ENCODE measurements at places on chromosomes 1 and 21.

GRCh38 chr1:159790237-159790917 is 9.6 kb downstream of the DUSP23 start:
- peak; percentile 80 for DNase-seq

GRCh38 chr1:3669971-3670431 is 17.7 kb downstream of the TP73 start:
- DNase-seq = no peak

- DNase-seq = no peak
These were observed 815.5 kb downstream of the BRINP3 start for GRCh38 chr1:189662190-189662589.

GRCh38 chr1:58447886-58448285 is 98.6 kb downstream of the OMA1 start:
- DNase-seq = no peak

- no peak for DNase-seq
These were observed 154.0 kb downstream of the CLEC20A start for GRCh38 chr1:178342745-178343144.

GRCh38 chr1:81730881-81731280 is 69.9 kb upstream of the ADGRL2 start:
- DNase-seq = no peak

GRCh38 chr1:175757381-175758015 is 14.1 kb upstream of the TNR start:
- peak; percentile 85 for DNase-seq

- no peak for DNase-seq
These were observed 14.3 kb downstream of the PROK1 start for GRCh38 chr1:110465038-110465813.

GRCh38 chr1:217134857-217135568 is 411.8 kb upstream of the ESRRG start:
- DNase-seq = peak; percentile 55

GRCh38 chr1:13728091-13728715 is 28.2 kb downstream of the PRDM2 start:
- DNase-seq = no peak

DNA sequence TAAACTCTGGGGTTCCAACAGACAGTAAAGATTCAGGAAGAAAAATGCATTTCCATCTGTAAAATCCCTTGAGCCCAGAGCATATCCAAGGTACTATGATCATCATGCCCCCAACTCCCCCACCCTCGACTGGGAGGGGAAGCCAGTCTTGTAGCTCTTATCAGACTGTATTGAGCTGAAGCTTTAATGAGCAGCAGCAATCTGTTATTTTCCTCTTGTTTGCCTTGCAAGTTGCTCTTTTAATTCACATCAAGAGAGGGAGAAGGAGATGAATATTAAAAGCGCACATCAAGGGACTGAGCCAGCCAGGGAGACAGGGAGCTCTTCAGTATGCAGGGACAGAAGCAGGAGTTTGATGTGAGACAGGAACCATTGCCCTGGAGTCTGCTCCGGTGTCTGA is 52.5 kb upstream of the KCNA3 start:
- DNase-seq = no peak

GRCh38 chr1:47816325-47817071 is 180.7 kb downstream of the TRABD2B start:
- no peak for DNase-seq

- peak; percentile 98 for DNase-seq
These were observed at the start of gene COL6A2 for GRCh38 chr21:46097336-46098293. TSS of gene COL6A2 (plus strand) at chr21:46098112.

- no peak for DNase-seq
These were observed 116.7 kb upstream of the F3 start for GRCh38 chr1:94658221-94658620.

- no peak for DNase-seq
These were observed 89.2 kb upstream of the COL6A1 start for GRCh38 chr21:45892156-45892915.

GRCh38 chr1:201593200-201593921 is 54.4 kb downstream of the NAV1 start:
- no peak for DNase-seq

- no peak for DNase-seq
These were observed 59.4 kb upstream of the CYP2J2 start for GRCh38 chr1:59985911-59986515.

- no peak for DNase-seq
These were observed 33.5 kb upstream of the KLF17 start for GRCh38 chr1:44084998-44085675.

GRCh38 chr1:189834813-189835212 is 642.9 kb downstream of the BRINP3 start:
- no peak for DNase-seq

DNA sequence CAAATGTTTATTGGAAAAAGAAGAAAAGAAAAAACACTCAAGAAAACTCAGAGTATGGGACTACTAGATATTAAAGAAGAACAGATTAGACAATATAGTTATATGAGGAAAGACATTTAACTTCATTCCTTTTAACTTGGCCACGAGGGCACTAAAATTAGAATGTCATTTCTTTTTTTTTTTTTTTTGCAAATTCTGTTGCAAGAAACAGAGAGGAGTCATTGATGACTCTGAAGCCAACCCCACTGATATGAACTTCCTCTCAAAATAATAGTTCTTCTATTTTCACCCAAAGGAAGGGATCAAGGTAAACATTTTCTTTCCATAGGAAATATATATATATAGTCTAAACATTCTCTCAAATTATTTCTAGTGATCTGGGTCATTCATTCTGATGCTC is 24.6 kb upstream of the PEX19 start:
- DNase-seq = no peak

- no peak for DNase-seq
These were observed 25.2 kb downstream of the B3GALT5 start for GRCh38 chr21:39637971-39638240.

DNA sequence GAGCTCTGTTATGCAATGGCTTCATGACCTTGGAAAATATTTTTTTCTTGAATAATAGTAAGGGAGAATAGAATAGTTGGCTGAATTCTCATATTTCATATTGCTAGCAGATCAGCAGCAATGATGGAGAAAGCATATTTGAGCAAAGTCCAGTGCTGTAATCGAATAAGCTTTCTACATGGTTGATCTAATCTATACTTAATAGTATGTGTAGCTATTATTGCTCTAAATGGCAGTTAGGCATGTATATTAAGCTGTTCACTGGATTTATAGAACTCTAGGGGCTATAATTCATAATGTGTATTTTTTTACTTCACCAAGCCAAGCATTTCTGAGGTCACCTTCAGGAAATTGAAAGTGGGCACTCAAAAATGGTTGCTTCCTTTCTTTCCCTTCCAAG is 10.0 kb upstream of the IL19 start:
- DNase-seq = no peak

DNA sequence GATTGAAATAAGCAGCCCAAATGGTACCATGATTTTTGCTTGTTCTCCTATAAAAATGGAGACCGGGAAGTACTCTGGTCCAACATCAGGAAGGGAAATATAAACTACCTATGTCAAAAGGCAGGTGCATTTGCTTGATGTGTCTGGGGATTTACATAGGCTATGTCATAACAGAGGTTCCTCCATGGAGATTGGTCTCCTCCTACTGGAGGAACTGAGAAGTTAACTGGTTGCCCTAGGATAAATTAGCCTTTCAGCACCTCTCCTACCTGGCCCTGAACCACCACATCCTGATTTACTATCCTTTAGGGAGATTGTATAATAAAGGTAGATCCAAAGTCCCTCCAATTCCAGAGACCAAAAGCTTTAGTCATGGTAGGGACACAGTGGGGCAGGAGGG is 1109.3 kb upstream of the B3GALT2 start:
- DNase-seq = peak; percentile 67

DNA sequence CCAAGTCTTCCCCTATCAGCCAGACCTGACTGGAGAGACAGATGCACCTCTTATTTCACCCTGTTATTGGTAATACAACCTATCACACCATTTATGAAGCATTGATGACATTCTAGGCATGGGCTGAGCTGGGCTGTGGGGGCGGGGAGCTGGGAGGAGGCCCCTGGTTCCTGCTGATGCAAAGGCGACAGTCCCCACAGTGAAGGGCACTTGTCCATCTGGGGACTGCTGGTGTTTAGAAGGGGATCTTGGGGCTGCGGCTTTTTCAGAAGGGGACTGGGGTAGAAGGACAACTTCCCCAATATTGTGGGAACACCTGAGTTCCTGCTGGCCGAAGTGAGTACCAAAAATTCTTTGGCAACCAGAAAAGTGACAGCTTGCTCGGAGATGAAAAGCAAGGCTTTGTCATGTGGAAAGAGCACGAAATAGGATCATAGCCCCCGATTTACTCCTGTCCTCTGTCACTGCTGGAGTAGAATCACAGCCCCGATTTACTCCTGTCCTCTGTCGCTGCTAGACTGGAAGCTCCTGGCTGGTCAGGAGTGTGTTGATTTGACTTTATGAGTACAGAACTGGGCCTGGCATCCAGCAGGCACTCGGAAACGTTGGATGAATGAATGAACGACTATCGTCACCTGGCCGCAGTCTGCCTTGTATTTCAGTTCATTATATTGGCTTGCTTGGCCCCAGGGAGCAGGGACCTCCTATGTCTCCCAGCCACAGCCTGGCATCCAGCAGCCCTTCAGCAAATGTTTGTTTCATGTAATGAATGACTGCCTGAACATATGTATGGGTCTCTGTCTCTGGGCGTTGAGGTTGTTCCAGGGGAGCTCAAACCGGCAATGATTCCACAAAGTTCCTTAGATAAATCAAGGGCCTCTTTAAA is 16.5 kb upstream of the ETV3L start:
- DNase-seq = no peak

- DNase-seq = peak; percentile 38
These were observed 5.9 kb downstream of the LMO4 start for GRCh38 chr1:87334351-87335174.

DNA sequence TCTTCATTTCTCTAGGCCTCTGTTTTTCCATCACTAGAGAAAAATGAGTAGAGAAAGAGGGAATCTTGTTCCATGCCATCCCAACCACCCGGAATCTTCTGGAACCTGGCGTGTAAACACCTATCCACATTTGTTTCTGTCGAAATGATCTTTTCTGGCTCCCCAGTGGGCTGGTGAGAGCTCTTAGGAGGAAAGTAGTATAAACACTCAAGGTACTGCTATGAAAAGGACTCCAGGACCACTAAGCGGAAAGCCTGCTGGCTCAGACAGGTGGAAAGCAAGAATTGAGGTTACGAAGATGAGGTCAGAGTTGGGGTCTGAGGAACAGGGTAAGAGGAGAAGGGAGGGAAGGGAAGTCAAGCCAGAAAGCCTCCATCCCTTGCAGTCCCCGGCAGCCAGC is 90.8 kb downstream of the PLXNA2 start:
- DNase-seq = no peak

DNA sequence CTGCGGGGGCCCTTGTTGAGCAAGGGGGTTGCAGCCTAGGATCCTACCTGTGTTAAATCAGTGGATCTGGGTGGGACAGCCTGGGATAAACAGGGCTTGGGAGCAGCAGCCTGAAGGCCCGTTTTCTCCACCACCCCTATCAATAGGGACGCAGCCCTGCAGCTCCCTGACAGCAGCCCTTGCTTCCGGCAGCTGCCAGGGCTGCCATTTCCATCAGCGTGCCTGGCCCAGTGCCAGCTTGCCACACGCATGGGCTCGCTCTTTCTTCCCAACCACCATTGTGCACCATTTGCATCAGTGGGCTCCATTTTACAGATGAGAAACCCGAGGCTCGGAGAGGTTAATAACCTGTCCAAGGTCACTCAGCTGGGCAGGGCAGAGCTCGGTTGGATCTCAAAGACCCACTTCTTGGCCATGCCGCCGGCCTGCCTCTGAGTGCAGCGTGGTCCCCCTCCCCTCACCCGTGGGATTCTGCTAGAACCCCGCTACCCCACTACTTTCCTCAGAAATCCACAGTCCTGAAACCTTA is 3.8 kb downstream of the WNT4 start:
- DNase-seq = no peak

DNA sequence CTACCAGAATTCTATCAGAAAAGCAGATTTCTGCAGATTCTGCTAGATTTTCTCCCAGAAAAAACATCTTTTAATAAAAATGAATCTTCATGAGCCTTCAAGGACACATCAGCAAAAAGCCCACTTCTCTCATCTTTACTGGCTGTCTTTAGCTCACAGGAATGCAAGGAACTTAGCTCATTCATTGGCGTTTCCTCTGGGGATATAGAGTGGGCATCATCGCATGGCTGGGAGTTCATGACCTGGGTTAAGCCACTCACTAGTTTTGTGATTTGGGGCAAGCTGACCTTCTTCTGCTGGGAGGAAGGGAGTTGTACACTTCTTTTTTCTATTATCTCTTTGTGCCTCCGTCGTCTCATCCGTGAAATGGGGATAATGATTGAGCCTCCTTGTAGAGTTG is 149.7 kb downstream of the KAZN start:
- no peak for DNase-seq

GRCh38 chr1:51553911-51554310 is 34.8 kb upstream of the EPS15 start:
- no peak for DNase-seq

GRCh38 chr1:96995351-96995750 is 273.8 kb downstream of the PTBP2 start:
- no peak for DNase-seq

DNA sequence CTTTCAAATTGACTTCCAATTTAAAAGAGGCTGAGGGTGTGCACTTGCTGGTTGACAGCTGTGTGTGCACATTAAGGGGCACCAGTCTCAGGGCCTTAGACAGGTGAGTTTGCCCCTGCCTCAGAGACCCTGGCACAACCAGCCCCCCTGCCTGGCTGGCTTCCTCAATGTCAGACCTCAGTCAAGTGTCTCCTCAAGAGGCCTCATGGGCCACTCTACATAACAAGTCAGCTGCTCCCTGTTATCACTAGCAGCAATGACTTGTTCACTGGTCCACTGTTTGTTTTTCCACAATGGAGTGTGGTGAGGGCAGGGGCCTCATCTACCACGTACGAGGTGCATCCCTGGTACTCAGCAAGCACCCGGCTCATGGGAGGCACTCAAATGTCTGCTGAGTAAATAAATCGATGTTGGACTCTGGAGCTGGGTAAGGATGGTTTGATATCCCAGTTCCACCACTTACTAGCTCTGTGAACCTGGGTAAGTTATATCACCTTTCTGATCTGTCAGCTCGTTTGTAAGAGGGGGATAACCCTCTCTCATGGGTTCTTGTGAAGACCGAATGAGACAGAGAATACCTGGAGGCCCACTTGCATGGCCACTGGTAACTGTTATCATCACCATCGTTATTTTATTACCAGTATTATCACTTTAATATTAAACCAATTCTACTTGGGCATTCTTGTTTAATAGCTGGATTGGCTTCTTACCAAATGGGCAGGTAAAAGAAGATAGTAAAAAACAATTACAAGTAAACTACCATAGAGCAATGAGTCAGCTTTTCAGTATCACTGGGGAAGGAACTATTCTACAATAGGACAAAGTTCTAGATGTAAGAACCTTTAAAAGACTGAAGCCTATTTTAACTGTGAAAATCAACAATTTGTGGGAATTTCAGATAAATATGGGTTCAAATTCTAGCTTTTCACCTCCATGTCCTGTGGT is 64.6 kb downstream of the SLC66A1 start:
- no peak for DNase-seq

- DNase-seq = no peak
These were observed 9.0 kb upstream of the RBM8A start for GRCh38 chr1:145936247-145936646.

GRCh38 chr1:40382108-40382460 is 8.6 kb downstream of the SMAP2 start:
- DNase-seq = no peak
